Uterus (tissue), 4 donors: ENCODE measurements at places on chromosomes 7 and 10. TPM values are rescaled to one million over a fixed set of nuclear protein-coding genes. Genes with fewer than 3 reads are reported as not detected.

- H3K27ac ChIP-seq = peak overlapping the region; percentile 62
- no peak overlapping the region for H3K4me3 ChIP-seq
- no peak for DNase-seq
- H3K36me3 ChIP-seq = no peaks in the 10 kb centered on the region
- H3K4me1 ChIP-seq = peaks cover 5% of the 10 kb centered on the region
These were observed 240.3 kb upstream of the KAT6B start for GRCh38 chr10:74586088-74586585.

GRCh38 chr7:42080841-42081586 lies 156.0 kb downstream of the GLI3 start:
- H3K36me3 ChIP-seq = no peaks in the 10 kb centered on the region
- H3K27me3 ChIP-seq = no peaks in the 10 kb centered on the region
- H3K4me3 ChIP-seq = no peak overlapping the region
- H3K27ac ChIP-seq = no peak overlapping the region

Gene CH25H
- 0.48 TPM for total RNA-seq

- H3K36me3 ChIP-seq = no peaks in the 10 kb centered on the region
- H3K27me3 ChIP-seq = no peaks in the 10 kb centered on the region
- peaks cover 4% of the 10 kb centered on the region for H3K4me1 ChIP-seq
- no peak overlapping the region for H3K4me3 ChIP-seq
These were observed 5.2 kb downstream of the FAM133B start for GRCh38 chr7:92584953-92585352.

GRCh38 chr7:142434666-142435167 lies 176.9 kb upstream of the PRSS58 start:
- DNase-seq = no peak
- no peaks in the 10 kb centered on the region for H3K4me1 ChIP-seq
- no peak overlapping the region for H3K27ac ChIP-seq
- no peaks in the 10 kb centered on the region for H3K27me3 ChIP-seq
- H3K4me3 ChIP-seq = no peak overlapping the region

Gene DYNC1I1
- 5.6 TPM for total RNA-seq

DNA sequence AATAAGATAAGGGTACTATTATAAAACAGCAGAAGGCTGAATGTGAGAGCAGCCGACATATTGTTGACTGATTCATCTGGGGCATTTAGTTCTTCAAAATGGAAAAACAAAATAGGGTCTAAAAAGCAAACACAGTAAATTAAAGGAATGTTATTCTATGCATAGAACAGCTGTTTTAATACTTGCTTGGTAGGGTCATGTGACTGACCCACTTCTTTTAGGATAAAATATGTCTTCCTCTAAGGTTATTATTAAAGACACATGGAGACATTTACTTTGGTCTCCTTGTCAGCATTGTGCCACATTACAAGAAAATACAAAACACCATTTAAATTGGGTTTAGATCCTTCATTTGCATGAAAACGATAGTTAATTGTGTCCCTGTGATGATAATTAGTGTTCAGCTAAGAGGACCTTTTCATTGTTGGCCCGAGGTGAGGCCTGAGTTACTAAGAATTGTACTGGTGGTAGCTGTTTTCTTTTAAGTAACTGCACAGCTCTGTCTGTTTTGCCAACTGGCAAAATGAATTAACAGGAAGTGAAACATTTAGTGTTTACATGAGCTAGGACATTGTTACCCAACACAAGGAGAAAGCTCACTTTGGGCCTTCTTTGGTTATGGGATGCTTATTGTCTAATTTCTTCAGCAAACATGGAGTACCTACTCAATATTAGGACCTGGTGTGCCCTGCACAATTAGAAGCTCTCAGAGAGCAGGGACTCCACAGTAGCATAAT lies 764.4 kb downstream of the LRMDA start:
- H3K36me3 ChIP-seq = no peaks in the 10 kb centered on the region
- no peaks in the 10 kb centered on the region for H3K4me1 ChIP-seq

DNA sequence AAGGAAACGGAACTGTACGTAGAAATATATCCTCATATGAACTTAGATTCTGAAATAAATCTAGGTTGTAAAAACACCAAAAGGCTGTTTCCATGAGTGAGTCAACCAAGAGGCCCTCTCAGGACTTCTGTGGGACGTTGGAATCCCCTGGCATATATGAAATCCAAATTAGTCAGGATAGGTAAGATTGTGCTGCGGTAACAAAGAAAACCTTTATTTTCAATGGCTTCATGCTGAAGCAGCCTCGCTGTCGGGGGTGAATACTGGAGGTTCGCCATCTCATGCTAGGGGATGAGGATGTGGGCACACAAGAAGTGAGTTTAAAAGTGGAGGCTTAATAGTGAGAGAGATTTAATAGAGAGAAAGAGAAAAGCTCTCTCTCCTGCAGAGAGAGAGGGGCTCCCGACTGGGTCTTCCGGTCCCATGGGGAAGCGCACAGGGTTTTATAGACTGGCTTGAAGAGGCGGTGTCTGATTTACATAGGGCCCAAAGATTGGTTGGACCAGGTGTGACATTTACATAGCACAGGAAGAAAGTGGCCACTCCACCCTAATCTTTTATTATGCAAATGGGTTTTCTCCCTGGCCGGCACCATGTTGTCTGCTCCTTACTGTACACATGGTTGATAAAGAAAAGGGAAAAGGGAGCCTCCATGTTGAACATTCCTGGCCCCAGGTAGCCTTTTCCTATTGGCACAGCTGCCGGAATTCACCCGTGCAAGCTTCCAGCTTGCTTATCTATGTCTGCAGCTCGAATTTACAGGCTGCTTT lies 52.3 kb upstream of the SEPHS1 start:
- no peak overlapping the region for H3K27ac ChIP-seq

GRCh38 chr10:20635570-20635969 lies 261.5 kb downstream of the NEBL start:
- peak overlapping the region; percentile 54 for H3K27ac ChIP-seq
- no peak overlapping the region for H3K4me3 ChIP-seq
- no peaks in the 10 kb centered on the region for H3K27me3 ChIP-seq
- H3K4me1 ChIP-seq = no peaks in the 10 kb centered on the region
- H3K36me3 ChIP-seq = no peaks in the 10 kb centered on the region

GRCh38 chr10:48657416-48657815 lies 27.3 kb upstream of the WDFY4 start:
- DNase-seq = no peak
- H3K4me3 ChIP-seq = no peak overlapping the region
- H3K27me3 ChIP-seq = no peaks in the 10 kb centered on the region

DNA sequence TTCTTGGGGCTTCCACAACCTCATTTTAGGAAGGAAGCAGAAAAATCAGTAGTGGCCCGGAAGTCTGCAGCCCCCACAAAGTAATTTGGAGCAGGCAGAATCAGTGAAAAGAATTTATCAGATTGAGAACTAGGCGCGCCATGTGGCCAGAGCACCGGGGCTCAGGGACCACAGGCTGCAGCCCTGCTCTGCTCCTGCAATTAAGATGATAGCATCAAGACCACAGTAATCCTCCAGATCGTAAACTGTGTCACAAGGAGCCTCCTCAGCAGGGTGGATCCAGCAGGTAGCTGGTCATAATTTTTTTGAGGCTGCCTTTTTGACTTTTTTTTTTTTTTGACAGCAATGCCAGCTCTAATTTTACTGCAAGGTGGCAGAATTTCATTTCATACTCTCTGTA lies 209.0 kb upstream of the ZMIZ1 start:
- no peak overlapping the region for H3K4me3 ChIP-seq
- H3K4me1 ChIP-seq = no peaks in the 10 kb centered on the region
- H3K27ac ChIP-seq = no peak overlapping the region

GRCh38 chr7:80175744-80176143 lies 41.1 kb downstream of the GNAI1 start:
- H3K36me3 ChIP-seq = no peaks in the 10 kb centered on the region
- H3K27ac ChIP-seq = no peak overlapping the region
- no peak for DNase-seq
- H3K4me3 ChIP-seq = no peak overlapping the region
- no peaks in the 10 kb centered on the region for H3K4me1 ChIP-seq

GRCh38 chr7:12722636-12723605 lies 35.5 kb downstream of the ARL4A start:
- H3K36me3 ChIP-seq = no peaks in the 10 kb centered on the region
- H3K27ac ChIP-seq = no peak overlapping the region
- no peak overlapping the region for H3K4me3 ChIP-seq

- DNase-seq = no peak
- no peaks in the 10 kb centered on the region for H3K36me3 ChIP-seq
These were observed 17.0 kb downstream of the FAM131B start for GRCh38 chr7:143345428-143345900.

GRCh38 chr10:60277656-60278055 lies 112.0 kb downstream of the ANK3 start:
- H3K27ac ChIP-seq = no peak overlapping the region
- H3K36me3 ChIP-seq = no peaks in the 10 kb centered on the region
- H3K4me1 ChIP-seq = no peaks in the 10 kb centered on the region
- no peak overlapping the region for H3K4me3 ChIP-seq
- DNase-seq = no peak

Gene CRPPA
- total RNA-seq = 4.9 TPM

GRCh38 chr7:138871814-138872090 lies 73.8 kb upstream of the ATP6V0A4 start:
- no peaks in the 10 kb centered on the region for H3K27me3 ChIP-seq
- no peaks in the 10 kb centered on the region for H3K4me1 ChIP-seq
- no peak overlapping the region for H3K27ac ChIP-seq
- DNase-seq = no peak

- no peaks in the 10 kb centered on the region for H3K4me1 ChIP-seq
- peaks cover 11% of the 10 kb centered on the region for H3K27me3 ChIP-seq
- DNase-seq = no peak
- no peak overlapping the region for H3K27ac ChIP-seq
- H3K36me3 ChIP-seq = no peaks in the 10 kb centered on the region
These were observed 18.0 kb upstream of the FBXW4 start for GRCh38 chr10:101712997-101713396.

DNA sequence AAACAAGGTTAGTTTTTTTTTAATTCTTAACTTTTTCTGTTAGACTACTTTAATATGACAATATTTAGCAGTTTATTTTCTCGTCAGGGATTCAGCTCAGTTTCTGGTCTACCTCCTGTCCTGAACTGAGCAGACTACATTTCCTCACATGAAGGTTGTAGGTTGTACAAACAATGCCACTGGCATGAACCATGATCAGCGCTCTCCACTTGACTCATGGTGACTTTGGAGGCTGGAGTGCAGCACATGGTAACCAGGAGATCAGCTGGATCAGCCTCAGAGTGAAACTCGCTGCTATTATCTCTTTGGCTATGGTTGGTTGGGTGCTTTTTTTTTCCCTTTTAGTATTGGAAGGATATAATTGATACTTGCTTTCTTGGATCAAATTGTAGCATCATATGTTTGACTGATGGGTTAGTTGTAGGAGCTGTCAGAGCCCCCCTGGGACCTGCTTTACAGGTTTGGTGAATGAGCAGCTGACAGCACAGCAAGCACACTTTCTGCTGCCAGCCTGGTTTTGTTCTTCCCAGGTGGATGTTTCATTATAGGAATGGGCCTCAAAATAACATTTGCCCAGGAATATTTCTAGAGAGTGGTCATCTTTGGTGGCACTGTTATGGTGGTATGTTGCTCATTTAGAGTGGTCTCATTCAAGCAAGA lies 556.4 kb downstream of the AUTS2 start:
- H3K4me3 ChIP-seq = no peak overlapping the region
- no peaks in the 10 kb centered on the region for H3K36me3 ChIP-seq
- no peak overlapping the region for H3K27ac ChIP-seq
- H3K4me1 ChIP-seq = no peaks in the 10 kb centered on the region
- DNase-seq = no peak
- H3K27me3 ChIP-seq = no peaks in the 10 kb centered on the region

Gene COPG2
- 47.5 TPM for total RNA-seq

- H3K4me1 ChIP-seq = no peaks in the 10 kb centered on the region
- no peak for DNase-seq
- no peaks in the 10 kb centered on the region for H3K27me3 ChIP-seq
- H3K27ac ChIP-seq = no peak overlapping the region
These were observed 10.6 kb upstream of the LIPM start for GRCh38 chr10:88791924-88792323.

DNA sequence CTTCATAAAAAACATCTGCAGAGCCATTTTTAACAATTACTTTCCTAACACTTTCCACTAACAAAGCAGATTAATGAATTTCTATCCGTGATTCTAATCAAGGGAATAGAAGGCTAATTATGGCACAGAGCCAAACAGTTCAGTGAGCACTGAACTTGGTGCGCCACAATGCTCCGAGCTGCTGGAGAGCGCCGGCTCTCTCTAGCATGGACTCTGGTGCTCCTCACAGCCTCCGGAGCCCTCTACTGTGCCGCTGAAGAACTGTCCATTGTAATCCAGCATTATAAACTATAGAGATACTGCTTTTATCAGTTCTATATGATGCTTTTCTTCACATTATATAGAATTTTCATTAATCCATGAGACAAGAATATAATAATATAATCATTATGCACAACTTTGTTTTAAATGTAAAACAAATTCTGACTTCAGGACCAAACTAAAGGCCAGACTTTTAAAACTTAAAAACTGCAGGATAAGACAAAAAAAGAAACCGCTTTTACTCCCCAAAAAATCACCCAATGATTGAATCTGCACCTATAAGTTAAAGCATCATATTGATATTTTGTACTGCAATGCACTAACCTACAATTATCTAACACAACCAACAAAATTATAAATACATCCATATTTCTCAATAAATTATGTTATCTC lies 123.6 kb downstream of the RNF32 start:
- H3K4me1 ChIP-seq = no peaks in the 10 kb centered on the region
- no peaks in the 10 kb centered on the region for H3K36me3 ChIP-seq
- peak; percentile 18 for DNase-seq
- H3K27ac ChIP-seq = no peak overlapping the region
- H3K27me3 ChIP-seq = no peaks in the 10 kb centered on the region

GRCh38 chr10:98090822-98091221 lies 43.6 kb upstream of the R3HCC1L start:
- H3K27me3 ChIP-seq = no peaks in the 10 kb centered on the region
- H3K4me1 ChIP-seq = no peaks in the 10 kb centered on the region
- H3K36me3 ChIP-seq = no peaks in the 10 kb centered on the region
- H3K27ac ChIP-seq = no peak overlapping the region

GRCh38 chr10:131858118-131858515 lies 42.7 kb upstream of the PPP2R2D start:
- H3K4me3 ChIP-seq = no peak overlapping the region
- H3K4me1 ChIP-seq = no peaks in the 10 kb centered on the region
- no peak for DNase-seq
- H3K27me3 ChIP-seq = no peaks in the 10 kb centered on the region
- H3K27ac ChIP-seq = no peak overlapping the region
